ENCODE measurements at places on chromosomes 13 and 19.

DNA sequence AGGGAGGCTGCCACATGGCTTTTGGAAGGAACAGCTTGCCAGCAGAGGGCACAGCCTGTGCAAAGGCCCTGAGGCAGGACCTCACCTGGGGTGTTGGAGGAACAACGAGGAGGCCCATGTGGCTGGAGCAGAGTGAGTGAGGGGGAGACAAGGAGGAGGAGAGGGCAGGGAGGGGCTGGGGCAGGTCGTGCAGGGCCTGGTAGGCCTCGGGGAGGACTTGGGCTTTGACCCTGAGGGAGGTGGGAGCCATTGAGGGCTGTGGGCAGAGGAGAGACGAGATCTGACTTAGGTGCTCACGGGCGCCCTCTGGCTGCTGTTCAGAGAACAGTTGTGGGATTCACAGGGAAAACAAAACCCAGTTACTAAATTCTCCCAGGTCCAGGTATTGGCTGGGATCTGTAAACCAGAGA lies 25.2 kb downstream of the ZNRF4 start:
- H3K36me3 ChIP-seq, result no peaks in the 10 kb centered on the region
- H3K4me3 ChIP-seq, result no peak overlapping the region
- DNase-seq, result no peak
- H3K27ac ChIP-seq, result no peak overlapping the region
- H3K27me3 ChIP-seq, result no peaks in the 10 kb centered on the region

- H3K4me1 ChIP-seq, result no peaks in the 10 kb centered on the region
- no peak overlapping the region for H3K4me3 ChIP-seq
- no peak for DNase-seq
- no peaks in the 10 kb centered on the region for H3K27me3 ChIP-seq
Measured at GRCh38 chr13:80226645-80227044, 114.3 kb downstream of the SPRY2 start.

DNA sequence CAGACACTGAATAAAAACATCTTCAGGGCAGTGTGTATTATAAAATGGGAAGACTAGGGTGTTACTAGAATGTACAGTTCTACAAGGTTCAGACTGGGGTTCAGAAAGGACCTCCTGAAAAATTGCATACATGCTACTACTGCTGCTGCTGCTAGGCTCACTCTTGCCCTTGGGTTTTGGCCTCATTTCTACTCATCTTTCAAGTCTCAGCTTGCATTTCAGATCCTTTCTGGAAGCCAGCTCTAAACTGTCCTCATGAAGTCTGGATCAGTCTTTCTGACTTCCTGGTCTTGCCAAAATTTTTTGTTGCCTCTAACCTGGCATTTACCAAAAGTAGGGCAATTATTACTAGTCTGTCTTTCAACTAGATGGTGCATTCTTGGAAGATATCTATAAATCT lies 393.3 kb downstream of the DIAPH3 start:
- no peak for DNase-seq
- H3K4me1 ChIP-seq, result no peaks in the 10 kb centered on the region
- no peaks in the 10 kb centered on the region for H3K36me3 ChIP-seq
- no peak overlapping the region for H3K27ac ChIP-seq

- no peaks in the 10 kb centered on the region for H3K36me3 ChIP-seq
- H3K4me1 ChIP-seq, result no peaks in the 10 kb centered on the region
- no peak overlapping the region for H3K4me3 ChIP-seq
Measured at GRCh38 chr19:41646589-41647204, 19.8 kb upstream of the CEACAM4 start.

DNA sequence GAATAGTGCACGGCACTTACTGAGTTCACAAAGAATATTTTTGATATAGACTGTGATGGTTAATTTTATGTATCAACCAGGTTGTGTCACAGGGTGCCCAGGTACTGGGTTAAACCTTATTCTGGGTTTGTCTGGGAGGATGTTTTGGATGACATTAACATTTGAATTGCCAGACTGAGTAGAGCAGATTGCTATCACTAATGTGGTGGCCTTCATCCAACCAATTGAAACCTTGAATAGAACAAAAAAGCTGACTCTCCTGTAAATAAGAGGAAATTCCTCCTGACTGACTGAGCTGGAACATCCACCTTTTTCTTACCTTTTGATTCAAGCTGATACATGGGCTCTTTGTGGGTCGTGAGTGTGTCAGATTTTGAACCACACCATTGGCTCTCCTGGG lies 1424.4 kb upstream of the MIR17HG start:
- H3K27me3 ChIP-seq, result no peaks in the 10 kb centered on the region
- no peaks in the 10 kb centered on the region for H3K36me3 ChIP-seq
- no peak for DNase-seq

DNA sequence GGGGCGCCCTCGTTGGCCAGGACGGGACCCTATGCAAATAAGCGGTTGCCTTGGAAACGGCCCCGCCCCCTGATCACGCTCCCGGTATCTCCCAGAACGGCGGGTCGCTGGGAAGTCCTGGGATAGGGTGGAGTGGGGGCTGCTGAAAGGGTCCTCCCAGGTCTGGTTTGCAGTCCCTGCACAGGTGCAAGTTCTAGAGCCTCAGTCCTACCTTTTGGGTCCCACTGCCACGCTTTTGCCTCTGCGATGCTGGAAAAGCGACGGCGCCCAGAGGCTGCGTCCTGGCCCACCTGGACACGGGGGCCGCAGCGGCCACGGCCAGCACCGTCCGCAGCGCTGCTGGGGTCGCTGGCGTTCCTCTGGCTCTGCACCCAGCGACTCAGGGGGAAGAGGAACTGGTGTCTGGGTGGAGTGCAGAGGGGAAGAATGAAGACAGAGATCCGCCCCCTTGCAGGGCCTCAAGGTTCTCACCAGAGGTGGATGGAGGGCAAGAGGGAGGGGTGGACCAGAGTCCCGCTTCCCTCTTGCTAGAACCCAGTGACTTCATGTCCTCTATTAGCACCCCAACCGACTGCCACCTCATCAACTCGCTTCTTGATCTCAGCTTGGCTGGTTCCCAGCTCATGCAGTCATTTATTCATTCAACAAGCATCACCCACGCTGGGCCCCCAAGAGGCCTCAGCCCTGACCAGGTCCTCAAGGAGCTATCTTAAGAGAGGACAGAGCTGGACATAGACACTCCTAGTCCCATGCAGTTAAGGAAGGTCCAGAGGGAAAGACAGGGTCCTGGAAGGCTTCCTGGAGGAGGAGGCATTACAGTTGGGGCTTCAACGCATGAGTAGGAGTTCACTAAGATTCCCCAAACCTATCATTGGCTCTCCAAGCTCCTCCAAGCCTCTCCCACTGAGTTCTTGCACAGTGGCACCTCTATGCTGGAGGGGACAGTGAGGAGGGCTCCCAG lies at the start of gene LRRC25:
Gene LRRC25, minus strand, starts transcription at position 381 of the 961 bp plus-strand sequence. CDS start 659 bp downstream, outside the sequence.
- peak within 1 kb of the TSS; percentile 15 for H3K4me3 ChIP-seq
- H3K36me3 ChIP-seq, result no peaks in the 10 kb centered on the region
- H3K4me1 ChIP-seq, result peaks cover 3% of the 10 kb centered on the region
- no peaks in the 10 kb centered on the region for H3K27me3 ChIP-seq
- no peak within 1 kb of the TSS for H3K27ac ChIP-seq
